Stimulated activated CD4-positive, alpha-beta T cell treated with anti-CD3 and anti-CD28 coated beads, Interleukin-12 subunit alpha, Interleukin-12 subunit beta, amount 100 ng/mL, for 24 hours (primary cell): ENCODE measurements at places on chromosomes 1 and 21.

DNA sequence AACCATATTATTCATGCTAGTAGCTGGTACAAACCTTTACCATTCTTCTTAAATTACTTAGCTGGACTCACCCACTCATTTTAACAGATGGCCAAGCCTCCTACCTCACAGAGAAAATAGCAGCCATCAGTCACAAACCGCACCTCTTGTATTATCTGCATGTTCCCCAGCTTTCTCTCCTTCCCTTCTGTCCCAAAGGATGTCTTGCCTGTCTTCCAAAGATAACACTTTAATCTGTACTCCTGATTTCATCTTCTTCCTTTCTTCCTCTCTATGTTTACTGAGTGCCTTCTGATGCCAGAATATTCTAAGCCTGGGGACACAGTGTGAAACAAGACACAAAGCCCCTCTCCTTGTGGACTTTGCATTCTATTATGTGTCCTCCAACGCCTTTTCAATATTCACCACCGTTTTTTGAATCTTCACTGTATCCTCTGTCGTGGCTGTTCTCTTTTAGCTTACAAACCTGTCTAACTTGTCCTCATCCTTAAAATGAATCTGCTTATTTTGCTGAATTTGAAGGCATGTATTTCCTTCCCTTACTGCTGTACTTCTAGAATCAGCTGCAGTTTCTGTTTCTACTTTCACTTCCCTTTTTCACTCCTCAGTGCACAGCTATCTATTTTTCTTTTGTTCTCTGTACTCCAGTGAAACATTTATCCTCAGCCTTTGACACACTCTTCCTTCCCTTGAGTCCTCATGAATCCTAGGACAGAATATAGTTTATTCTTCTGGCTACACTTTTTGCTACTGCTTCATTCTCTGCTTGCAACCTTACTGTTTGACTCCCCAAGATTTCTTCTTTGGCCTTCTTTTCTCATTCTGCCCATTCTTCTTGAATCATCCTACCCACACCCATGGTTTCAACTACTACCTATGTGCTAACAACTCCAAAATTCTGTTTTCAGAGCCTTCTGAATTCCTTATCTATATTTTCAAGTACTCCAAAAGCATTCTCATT, 216.9 kb upstream of the SAMSN1 start:
- no peak for DNase-seq

DNA sequence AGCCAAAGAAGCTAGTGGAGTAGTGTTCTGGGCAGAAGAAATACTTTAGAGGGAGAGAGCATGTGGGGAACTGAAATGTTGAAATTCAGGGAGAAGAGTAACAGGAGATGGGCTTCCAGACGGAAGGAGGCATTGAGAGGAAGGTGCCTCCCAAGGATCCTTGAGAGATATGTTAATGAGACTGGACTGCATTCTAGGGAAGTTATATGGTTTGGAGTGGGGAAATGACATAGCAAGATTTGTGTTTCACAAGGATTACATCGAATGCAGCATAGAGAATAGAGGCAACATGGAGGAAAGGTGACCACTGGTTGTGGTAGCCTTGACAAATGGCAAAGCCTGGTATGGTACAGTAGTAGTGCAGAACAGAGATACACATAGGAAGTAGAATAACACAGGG, 160.5 kb upstream of the HMCN1 start:
- DNase-seq: no peak

DNA sequence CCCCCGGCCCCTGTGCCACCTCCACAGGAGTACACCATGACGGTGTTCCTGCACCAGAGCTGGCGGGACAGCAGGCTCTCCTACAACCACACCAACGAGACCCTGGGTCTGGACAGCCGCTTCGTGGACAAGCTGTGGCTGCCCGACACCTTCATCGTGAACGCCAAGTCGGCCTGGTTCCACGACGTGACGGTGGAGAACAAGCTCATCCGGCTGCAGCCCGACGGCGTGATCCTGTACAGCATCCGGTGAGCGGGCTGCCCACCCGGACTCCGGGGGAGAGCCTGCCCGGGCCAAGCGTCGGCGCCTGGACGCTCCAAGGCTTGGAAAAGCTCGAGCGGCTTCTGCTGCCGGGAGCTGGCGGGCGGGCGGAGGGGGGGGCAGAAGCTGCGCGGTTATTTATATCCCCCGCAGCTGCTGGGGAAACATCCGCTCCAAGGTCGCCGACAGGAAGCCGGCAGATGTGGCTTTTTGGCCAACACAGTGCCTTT, 6.4 kb downstream of the GABRD start:
- no peak for DNase-seq

- no peak for DNase-seq
Observed at GRCh38 chr1:87170931-87171598, 157.6 kb upstream of the LMO4 start.

GRCh38 chr1:43147625-43148327, 24.3 kb downstream of the EBNA1BP2 start:
- peak; percentile 38 for DNase-seq

- DNase-seq: no peak
Observed at GRCh38 chr1:22789356-22789994, 78.8 kb downstream of the EPHB2 start.
